HT-29 (cell line): ENCODE measurements at places on chromosomes 1 and 21.

- no peak for DNase-seq
These were observed 165.5 kb downstream of the ZSCAN20 start for GRCh38 chr1:33637846-33638440.

DNA sequence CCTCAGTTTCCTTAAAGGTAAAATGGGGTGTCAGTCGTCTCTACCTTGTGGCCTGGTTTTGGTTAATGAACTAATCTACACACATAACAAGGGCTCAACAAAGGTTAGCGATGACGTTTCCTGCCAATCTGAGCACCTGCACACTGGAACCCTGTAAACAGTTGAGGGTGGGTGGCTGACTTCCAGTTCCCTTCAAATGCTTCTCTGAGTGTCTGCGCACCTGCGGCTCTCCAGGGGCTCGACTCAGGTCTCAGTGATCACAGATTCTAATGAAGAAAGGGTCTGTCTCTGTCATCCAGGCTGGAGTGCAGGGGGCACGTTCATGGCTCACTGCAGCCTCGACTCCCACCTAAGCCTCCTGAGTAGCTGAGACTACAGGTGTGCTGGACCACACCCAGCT, 3.3 kb upstream of the AGPAT3 start:
- DNase-seq, result no peak

- no peak for DNase-seq
These were observed 196.4 kb upstream of the GREM2 start for GRCh38 chr1:240808381-240808780.

DNA sequence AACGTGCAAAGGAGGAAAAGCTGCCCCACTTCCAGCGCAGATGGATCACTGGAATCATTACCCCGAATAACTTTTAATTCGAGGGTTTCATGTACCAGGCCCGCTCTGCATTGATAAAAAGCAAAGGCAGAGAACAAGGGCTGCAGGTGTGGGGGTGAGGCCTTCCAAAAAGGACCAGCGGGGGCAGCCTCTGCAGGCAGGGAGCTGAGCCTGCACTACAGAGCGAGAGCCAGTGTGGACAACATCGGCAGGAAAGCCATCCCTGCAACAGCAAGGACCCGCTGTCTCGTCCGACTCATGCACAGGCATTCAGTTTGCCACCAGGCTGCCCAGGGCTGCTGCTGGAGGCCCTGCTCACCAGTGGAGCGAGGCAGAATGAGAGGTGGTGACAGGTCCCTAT, 27.1 kb upstream of the AJAP1 start:
- DNase-seq, result no peak

GRCh38 chr1:25150985-25151495, 81.3 kb downstream of the SYF2 start:
- no peak for DNase-seq

DNA sequence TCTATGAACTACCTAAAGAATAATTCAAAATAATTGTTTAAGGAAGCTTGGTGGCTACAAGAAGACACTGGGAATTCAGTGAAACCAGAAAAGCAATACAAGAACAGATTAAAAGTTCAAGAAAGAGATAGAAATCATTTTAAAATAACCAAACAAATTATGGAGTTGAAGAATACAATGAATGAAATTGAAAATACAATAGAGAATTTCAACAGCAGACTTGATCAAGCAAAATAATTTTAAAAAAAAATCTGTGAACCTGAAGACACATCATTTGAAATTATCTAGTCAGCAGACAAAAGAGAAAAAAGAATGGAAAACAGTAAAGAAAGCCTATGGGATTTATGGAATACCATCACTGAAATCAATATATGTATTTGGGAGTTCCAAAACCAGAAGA, 31.2 kb upstream of the WNT2B start:
- DNase-seq, result no peak

DNA sequence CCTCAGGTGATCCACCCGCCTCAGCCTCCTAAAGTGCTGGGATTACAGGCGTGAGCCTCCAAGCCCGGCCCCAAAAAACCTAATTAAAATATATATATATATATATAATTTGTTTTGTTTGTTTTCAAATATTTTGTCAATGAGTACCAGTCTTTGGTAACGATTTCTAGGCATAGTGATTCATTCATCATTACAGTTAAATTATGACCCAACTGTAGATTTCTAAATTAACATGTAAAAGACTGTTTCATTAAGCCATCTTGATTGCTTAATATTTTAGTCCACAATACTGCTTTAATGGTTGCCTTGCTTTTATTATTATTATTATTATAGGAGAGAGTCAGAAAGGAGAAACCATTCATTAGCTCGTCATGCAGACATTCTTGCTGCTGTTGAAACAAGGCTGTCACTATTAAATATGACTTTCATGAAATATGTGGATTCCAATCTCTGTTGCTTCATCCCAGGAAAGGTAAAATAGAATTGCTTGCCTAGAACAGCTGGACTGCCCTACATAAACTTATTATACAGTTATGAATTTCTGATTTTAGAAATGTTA, 19.9 kb downstream of the FBXO28 start:
- no peak for DNase-seq

GRCh38 chr1:182413969-182414368, 13.5 kb upstream of the TEDDM1 start:
- no peak for DNase-seq

- DNase-seq, result no peak
These were observed 57.8 kb downstream of the JAK1 start for GRCh38 chr1:64908575-64908974.

- no peak for DNase-seq
These were observed 3.5 kb upstream of the LRRC38 start for GRCh38 chr1:13517193-13517812.

DNA sequence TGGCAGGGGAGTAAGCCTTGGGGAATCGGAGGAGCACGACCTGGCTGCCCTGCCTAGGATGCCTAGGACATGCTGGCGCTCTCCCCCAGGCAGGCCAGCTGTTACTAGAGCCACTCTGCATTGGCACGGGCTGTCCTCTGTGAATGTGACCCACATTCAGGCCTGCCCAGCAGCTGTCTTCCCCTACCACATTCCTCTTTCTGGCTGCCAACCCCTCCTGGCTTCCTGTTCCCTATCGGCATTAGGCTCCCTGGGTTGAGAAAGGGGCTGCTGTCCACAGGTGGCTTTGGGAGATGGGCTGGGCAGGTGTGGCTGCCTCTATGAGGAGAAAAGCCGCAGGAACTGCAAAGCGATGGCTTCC, 2.3 kb upstream of the NFASC start:
- no peak for DNase-seq

DNA sequence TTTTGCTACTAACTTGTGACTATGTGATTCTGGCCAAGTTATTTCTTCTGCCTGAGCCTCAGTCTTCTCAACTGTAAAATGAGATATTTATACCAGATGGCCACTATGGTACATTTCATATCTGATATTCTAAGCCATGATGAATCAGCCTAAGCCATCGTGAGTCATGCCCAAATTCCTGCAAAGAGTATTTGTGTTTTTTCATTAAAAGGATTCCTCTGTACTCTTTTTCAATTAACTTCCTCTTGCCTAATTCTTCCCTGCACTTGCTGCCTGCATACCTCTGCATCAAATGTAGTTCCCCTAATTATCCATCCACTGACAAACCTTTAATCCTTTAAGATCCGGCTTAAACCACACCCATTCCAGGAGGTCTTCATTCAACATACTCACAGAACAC, 575.1 kb upstream of the BEND5 start:
- no peak for DNase-seq

- DNase-seq, result no peak
These were observed 1.0 kb downstream of the TMEM51 start for GRCh38 chr1:15154480-15155036.

GRCh38 chr1:152919071-152919470, 10.7 kb downstream of the IVL start:
- no peak for DNase-seq

DNA sequence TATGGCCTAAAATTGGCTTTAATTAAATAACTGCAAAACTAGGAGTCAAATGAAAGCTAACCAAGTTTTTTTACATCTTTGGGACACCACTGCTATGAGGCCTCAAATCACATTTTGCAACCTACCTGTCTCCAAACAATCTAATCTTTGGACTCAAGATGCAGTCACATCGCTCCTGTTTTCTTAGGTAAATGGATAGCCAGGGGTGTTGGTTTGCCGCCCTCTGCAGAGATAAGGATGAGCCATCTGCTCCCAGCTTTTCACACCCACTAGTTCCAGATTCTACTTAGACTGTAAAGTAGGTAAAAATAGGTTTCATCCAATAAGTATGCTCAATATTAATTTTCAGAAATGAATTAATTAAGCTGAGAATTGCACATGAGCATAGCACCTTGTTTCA, 456.5 kb downstream of the KIF26B start:
- DNase-seq, result no peak

DNA sequence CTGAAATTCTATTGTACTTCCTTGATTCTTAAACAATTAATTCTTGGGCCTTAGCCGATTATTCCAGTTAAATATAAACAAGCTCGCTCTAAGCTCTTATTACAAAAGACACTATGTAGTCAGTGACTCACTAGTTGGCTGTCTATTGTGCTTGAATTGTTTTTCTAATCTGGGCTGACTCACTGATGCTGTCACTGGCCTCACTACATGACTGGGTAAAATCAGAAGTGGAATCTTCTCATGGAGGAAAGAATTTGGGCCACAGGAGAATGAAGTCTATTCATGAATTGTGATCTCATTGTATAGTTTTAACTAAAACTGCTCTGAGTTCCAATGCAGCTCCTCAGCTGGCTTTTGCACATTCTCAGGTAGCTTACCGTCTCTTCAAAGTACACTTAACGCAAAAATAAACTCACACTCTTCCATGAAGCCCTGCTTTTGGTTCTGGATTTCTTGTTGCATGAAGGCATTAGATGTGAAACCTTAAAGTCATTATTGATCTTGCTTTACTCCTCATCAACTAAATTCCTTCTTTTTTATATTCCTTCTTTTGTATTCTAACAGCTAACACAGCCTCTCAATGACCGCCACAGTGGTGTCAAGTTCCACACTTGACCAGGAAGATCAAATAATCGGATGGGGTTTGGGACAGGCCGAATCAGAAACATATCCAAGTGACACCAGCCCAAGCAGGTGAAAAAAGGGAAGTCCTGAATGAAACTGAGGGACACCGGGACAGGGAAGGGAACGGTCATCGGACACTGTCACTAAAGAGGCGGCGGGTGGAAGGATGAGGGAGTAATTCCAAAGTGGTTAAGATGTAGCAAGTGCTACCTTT, 80.9 kb upstream of the LBR start:
- peak; percentile 74 for DNase-seq

- no peak for DNase-seq
These were observed 67.1 kb downstream of the LHX9 start for GRCh38 chr1:197984289-197984688.

DNA sequence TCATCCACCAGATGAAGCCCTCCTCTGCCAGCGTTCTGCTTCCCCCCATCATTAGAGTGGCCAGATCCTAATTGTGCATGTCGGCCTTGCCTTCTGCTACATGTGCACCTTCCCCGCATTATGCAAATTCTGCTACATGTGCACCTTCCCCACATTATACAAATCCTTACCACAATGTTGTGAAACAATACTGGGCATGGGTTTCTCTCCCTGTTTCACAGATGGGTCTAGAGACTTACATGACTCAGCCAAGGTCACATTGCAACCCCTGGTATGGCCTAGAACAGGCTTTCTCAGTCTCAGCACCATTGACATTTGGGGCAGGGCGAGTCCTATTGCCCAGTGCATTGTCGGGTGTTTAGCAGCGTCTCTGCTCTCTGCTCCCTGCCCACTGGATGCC, 1.0 kb upstream of the CELA2A start:
- DNase-seq, result no peak

GRCh38 chr1:17405898-17406759, 33.3 kb downstream of the RCC2 start:
- peak; percentile 72 for DNase-seq

- DNase-seq, result no peak
These were observed 96.2 kb downstream of the BEND5 start for GRCh38 chr1:48680411-48681035.

DNA sequence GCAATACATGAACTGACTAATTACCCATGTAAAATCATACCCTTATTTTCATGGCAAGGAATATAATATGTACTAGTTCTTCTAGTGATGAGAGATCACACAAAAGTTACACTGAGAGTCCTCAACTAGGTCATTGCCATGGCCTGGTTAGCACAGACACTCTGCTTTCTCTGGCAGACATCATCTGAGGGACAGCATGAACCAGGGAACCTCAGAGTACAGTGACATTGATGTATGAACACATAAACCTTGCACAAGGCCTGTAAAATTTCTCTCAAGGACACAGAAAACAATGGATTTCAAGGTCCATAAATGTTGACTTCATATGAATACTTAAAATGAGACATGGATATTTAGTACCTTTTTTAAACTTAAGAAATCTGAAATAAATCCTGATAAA, 108.8 kb upstream of the MAGI3 start:
- DNase-seq, result no peak

GRCh38 chr21:27036736-27037301, 69.9 kb upstream of the ADAMTS5 start:
- no peak for DNase-seq

- no peak for DNase-seq
These were observed 387.8 kb upstream of the CHRM3 start for GRCh38 chr1:238998577-238998976.

DNA sequence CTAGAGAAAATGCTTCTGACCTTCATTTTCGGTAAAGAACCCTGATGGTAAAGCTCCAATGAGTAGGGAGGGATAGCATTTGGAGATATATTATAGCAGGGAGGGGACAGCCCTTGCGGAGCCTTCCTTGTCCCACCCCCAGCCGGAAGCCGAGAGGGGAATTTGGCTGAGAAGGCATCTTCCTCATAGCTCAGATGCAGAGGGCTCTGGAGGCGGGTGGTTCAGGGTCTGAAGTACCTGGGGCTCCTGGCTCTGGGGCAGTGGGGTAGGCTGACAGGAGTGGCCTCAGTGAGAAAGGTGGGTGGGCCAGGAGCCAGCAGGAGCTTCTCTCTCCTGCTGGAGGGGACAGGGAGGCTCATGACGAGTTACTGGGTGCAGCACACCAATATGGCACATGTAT, 88.0 kb upstream of the IFFO2 start:
- no peak for DNase-seq

- DNase-seq, result peak; percentile 24
These were observed 9.5 kb upstream of the YRDC start for GRCh38 chr1:37817481-37817880.

GRCh38 chr1:220398238-220398637, 126.0 kb upstream of the RAB3GAP2 start:
- DNase-seq, result no peak

DNA sequence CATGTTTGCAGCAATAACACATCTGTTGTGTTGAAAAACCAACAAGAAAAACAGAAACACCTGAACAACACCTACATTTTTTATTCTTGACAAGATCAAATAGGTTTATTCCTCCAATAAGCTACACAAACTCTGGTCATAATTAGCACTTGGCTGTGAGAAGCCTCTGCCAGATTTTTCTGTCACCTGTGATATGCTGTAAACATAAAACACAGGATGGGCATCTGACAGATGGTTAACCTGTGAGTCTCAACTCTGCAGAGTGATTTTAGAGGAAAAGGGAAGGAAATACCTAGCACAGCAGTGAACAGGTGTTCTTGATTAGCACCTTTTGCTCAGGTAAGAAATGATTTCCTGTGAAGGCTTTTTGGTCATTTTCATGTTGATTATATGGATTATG, 175.4 kb upstream of the COA6 start:
- DNase-seq, result no peak

GRCh38 chr21:24759348-24760075, 847.8 kb downstream of the MRPL39 start:
- no peak for DNase-seq
